Stomach (tissue), 19 donors: ENCODE measurements at places on chromosomes 4 and X. TPM values are rescaled to one million over a fixed set of nuclear protein-coding genes. Genes with fewer than 3 reads are reported as not detected.

The CCDC158 gene
- total RNA-seq, result not detected

The PCSK1N gene
- 7.0 TPM for total RNA-seq

The ESX1 gene
- total RNA-seq, result not detected

The GLOD5 gene
- not detected for total RNA-seq

The TLR6 gene
- total RNA-seq, result not detected

The RHOH gene
- total RNA-seq, result 1.3 TPM

The EIF2S3 gene
- 20.0 TPM for total RNA-seq

The FGF13 gene
- 0.58 TPM for total RNA-seq

The CYTL1 gene
- not detected for total RNA-seq

The NXF2B gene
- total RNA-seq, result not detected

The PAGE4 gene
- total RNA-seq, result not detected

The SSX3 gene
- not detected for total RNA-seq

The PFKFB1 gene
- not detected for total RNA-seq

GRCh38 chr4:113481820-113482219 is 279.7 kb downstream of the CAMK2D start:
- no peak overlapping the region for H3K4me3 ChIP-seq
- no peak overlapping the region for H3K27ac ChIP-seq
- no peaks in the 10 kb centered on the region for H3K27me3 ChIP-seq

GRCh38 chr4:143360838-143361625 is 24.4 kb downstream of the GAB1 start:
- no peak overlapping the region for H3K4me3 ChIP-seq
- no peaks in the 10 kb centered on the region for H3K27me3 ChIP-seq
- no peak for DNase-seq
- no peaks in the 10 kb centered on the region for H3K36me3 ChIP-seq

- H3K4me1 ChIP-seq, result no peaks in the 10 kb centered on the region
- no peaks in the 10 kb centered on the region for H3K36me3 ChIP-seq
- no peaks in the 10 kb centered on the region for H3K27me3 ChIP-seq
- H3K4me3 ChIP-seq, result no peak overlapping the region
Observed at GRCh38 chrX:20857746-20858145, 516.5 kb upstream of the CNKSR2 start.

DNA sequence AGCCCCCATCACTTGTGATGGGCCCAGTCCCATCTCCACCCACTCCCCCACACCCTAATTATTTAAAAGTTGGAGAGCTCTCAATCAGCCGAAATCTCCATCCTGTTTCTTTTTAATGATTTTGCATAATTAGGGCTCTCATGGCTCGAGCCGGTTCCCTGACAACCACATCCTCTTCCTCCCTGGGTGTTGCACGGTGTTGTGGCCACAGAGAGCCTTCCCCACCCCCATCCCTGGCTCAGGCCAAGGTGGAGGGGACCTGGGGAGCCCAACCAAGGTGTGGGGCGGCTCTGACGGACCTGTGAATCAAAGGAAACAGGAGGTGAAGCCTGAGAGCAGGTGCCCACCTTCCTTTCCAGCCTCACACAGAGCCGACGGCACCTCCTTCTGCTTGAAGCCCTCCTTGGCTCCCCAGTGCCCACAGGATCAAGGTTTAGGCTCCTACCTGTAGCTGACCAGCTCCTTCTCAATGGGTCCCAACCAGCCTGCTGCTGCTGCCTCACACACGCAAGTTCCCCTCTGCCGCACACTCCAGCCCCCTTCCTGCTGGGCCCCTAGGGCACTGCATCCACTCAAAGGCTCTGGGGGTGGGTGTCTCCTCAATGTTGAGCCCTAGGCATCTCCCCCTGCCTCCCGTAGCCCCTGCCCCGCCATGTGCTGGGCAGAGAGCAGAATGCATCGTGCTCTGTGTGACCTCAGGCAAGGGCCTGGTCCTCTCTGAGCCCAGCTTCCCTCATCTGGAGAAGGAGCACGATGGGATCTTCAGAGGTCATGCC is 68.7 kb downstream of the WFS1 start:
- H3K4me1 ChIP-seq, result peaks cover 4% of the 10 kb centered on the region
- H3K4me3 ChIP-seq, result no peak overlapping the region
- H3K27me3 ChIP-seq, result peaks cover 63% of the 10 kb centered on the region
- no peak for DNase-seq
- H3K36me3 ChIP-seq, result no peaks in the 10 kb centered on the region

DNA sequence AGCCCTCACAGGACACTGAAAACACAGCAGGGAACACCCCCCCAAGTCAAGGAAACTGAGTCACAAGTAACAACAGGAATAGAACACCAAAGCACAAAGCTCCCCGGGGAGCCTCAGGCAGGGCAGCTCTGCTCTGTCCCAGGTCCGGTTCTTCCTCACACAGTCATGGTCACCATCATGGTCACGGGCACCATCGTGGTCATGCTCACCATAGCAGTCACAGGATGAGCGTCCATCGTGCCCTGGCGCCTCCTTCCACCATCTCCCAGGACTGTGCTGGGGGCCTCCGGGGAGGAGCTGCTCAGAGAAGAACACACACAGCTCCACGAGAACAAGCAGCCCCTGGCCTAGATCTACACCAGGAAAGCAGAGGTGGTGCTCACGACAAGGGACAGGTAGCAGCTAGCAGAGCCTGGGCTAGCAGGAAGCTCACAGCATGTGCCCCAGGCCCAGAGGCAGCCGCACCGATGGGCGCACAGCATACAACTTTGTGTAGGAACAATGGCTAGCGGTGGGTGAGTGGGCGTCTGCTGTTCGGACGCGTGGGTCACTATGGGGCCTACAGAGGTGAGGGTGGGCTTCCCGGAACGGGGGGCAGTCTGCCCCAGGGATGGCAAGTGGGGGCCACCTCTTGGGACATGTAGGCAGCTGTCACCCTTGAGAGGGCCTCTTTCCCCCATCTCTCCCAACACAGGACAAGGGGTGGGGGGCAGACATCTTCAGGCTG is 3.4 kb downstream of the PNMA6F start:
- DNase-seq, result no peak
- H3K36me3 ChIP-seq, result no peaks in the 10 kb centered on the region
- no peak overlapping the region for H3K4me3 ChIP-seq
- no peaks in the 10 kb centered on the region for H3K4me1 ChIP-seq
- H3K27me3 ChIP-seq, result no peaks in the 10 kb centered on the region

GRCh38 chrX:79975605-79976004 is 38.9 kb upstream of the TBX22 start:
- H3K4me3 ChIP-seq, result no peak overlapping the region
- H3K36me3 ChIP-seq, result no peaks in the 10 kb centered on the region
- no peak for DNase-seq
- H3K4me1 ChIP-seq, result no peaks in the 10 kb centered on the region
- H3K27me3 ChIP-seq, result no peaks in the 10 kb centered on the region

- H3K4me3 ChIP-seq, result no peak overlapping the region
- H3K27me3 ChIP-seq, result no peaks in the 10 kb centered on the region
- no peak for DNase-seq
- no peaks in the 10 kb centered on the region for H3K36me3 ChIP-seq
Observed at GRCh38 chr4:124902001-124902515, 189.5 kb upstream of the ANKRD50 start.

GRCh38 chr4:185774845-185775680 is 36.9 kb downstream of the SORBS2 start:
- peak; percentile 42 for DNase-seq
- no peaks in the 10 kb centered on the region for H3K27me3 ChIP-seq
- H3K36me3 ChIP-seq, result no peaks in the 10 kb centered on the region
- peak overlapping the region; percentile 79 for H3K27ac ChIP-seq

DNA sequence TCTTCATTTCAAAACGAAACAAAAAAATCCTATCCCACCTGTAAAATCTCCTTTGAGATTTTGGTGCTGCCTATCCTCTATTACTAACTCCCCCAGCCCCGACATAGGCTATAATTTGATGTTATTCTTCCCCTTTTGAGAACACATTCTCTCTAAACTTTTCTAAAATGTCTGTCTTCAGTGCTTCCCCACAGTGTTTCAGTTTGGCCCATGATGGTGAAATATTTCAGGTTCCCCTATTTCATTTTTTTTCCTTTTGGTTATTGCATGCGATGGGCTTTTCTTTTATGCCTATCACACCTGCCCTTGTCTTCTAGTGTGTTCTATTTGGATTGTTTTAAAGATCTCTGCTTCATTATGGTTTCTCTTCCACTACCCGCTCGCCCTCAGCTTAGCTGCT is 14.7 kb downstream of the BCORL1 start:
- H3K4me1 ChIP-seq, result no peaks in the 10 kb centered on the region
- no peak overlapping the region for H3K27ac ChIP-seq
- H3K4me3 ChIP-seq, result no peak overlapping the region
- H3K27me3 ChIP-seq, result no peaks in the 10 kb centered on the region

- no peak overlapping the region for H3K4me3 ChIP-seq
- peaks cover 12% of the 10 kb centered on the region for H3K4me1 ChIP-seq
- H3K27ac ChIP-seq, result no peak overlapping the region
- H3K27me3 ChIP-seq, result no peaks in the 10 kb centered on the region
Observed at GRCh38 chr4:138184886-138185285, 57.3 kb downstream of the SLC7A11 start.

DNA sequence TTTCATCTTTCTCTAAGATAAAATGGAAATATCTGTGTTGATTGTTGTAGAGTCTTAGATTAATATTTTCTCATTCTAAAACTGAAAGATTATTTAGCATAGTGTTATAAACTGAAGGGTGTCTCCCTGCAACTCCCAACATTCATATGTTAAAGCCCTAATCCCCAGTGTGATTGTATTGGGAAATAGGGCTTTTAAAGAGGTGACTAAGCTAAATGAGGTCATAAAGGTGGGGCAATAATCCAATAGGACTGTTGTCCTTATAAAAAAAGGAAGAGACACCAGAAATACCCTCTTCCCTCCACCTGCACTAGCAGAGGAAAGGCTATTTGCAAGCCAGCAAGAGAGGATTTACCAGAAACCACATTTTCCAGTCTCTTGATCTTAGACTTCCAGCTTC is 1626.4 kb downstream of the C4orf33 start:
- no peaks in the 10 kb centered on the region for H3K36me3 ChIP-seq
- H3K27ac ChIP-seq, result no peak overlapping the region
- DNase-seq, result no peak
- H3K4me1 ChIP-seq, result no peaks in the 10 kb centered on the region
- no peaks in the 10 kb centered on the region for H3K27me3 ChIP-seq

DNA sequence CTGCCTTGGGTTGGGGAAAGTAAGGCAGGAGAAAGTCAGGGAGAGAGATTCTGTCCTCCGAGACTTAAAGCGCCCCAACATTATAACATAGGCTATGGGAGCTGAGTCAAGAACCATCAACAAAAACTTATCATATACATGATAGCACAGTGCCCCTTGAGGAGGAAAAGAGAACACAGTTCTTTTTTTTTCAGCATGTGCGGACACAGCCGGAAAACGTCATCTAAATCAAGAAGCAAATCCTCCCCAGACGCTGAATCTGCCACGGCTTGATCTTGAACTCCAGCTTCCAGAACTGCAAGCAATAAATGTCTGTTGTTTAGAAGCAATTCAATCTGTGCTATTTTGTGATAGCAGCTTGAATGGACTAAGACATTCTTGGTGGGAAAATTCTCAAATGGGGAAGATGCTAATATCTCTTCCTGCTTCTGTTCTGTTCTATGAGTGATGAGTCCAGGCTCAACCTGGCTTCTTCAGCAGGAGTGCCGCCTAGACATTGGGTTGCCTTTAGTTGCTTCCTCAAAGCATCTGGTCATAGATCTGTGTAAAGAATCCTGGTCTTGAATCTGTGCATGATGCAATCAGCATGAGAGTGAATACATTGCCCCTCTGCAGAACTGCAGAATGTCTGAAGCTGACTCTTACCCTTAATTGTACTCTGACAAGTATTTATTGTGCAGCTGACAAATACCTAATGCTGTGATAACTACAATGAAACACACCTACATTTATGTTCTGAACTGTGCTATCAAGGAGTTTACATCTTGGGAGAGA is 549.8 kb upstream of the PRKX start:
- DNase-seq, result no peak
- H3K36me3 ChIP-seq, result no peaks in the 10 kb centered on the region
- no peak overlapping the region for H3K27ac ChIP-seq
- H3K27me3 ChIP-seq, result no peaks in the 10 kb centered on the region
- no peaks in the 10 kb centered on the region for H3K4me1 ChIP-seq
- no peak overlapping the region for H3K4me3 ChIP-seq

- H3K27me3 ChIP-seq, result no peaks in the 10 kb centered on the region
- peaks cover 5% of the 10 kb centered on the region for H3K36me3 ChIP-seq
- no peak for DNase-seq
- H3K4me3 ChIP-seq, result no peak overlapping the region
- no peaks in the 10 kb centered on the region for H3K4me1 ChIP-seq
- H3K27ac ChIP-seq, result no peak overlapping the region
Observed at GRCh38 chr4:169506903-169507302, 105.5 kb downstream of the NEK1 start.

- H3K27me3 ChIP-seq, result no peaks in the 10 kb centered on the region
- H3K4me3 ChIP-seq, result no peak overlapping the region
- H3K4me1 ChIP-seq, result no peaks in the 10 kb centered on the region
- no peak for DNase-seq
- H3K27ac ChIP-seq, result no peak overlapping the region
- H3K36me3 ChIP-seq, result no peaks in the 10 kb centered on the region
Observed at GRCh38 chrX:15430076-15430475, 45.9 kb upstream of the VEGFD start.

DNA sequence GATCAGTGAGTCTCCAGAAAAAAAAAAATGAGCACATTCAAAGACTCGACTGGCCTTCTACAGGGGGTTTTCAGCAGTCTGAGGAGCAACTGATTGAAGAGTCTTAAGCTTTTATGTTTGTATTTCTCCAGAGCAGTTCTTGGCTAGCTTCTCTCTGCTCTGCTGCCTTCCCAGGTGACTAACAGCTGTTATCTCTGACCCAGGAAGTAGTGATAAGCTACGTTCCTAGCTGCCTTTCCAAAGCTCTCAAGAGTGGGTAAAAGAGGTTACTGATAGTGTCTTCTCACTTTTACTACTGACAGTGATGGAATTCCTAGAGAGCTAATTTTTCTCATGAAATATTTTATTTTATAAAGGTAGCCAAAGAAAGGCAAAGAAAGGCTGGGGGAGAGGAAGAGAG is 66.6 kb downstream of the ENOX2 start:
- no peaks in the 10 kb centered on the region for H3K27me3 ChIP-seq
- DNase-seq, result peak; percentile 21
- H3K4me1 ChIP-seq, result no peaks in the 10 kb centered on the region
- H3K36me3 ChIP-seq, result no peaks in the 10 kb centered on the region

GRCh38 chr4:1503583-1504471 is 97.6 kb upstream of the NKX1-1 start:
- no peak overlapping the region for H3K27ac ChIP-seq

GRCh38 chr4:156247470-156247869 is 293.8 kb upstream of the CTSO start:
- H3K36me3 ChIP-seq, result no peaks in the 10 kb centered on the region
- H3K27me3 ChIP-seq, result no peaks in the 10 kb centered on the region
- H3K4me1 ChIP-seq, result no peaks in the 10 kb centered on the region
- no peak overlapping the region for H3K27ac ChIP-seq
- no peak overlapping the region for H3K4me3 ChIP-seq

DNA sequence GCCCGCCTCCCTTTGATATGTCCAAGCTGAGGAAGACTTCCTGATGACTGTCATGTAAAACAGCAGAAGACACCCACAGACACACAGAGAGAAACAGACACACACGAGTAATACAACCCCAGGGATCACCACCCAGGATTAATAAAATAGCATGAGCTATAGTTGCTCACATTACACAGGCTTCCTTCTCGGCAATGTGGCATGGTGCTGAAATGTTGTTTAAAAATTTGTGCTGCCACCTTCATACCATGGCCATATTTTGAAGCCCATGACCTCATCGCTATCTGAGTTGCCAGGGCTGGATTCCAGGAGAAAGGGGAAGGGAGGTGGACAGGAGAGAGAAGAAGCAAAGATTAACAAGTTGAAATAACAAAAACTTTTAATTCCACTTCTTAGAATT is 111.7 kb downstream of the SYNPO2 start:
- no peaks in the 10 kb centered on the region for H3K27me3 ChIP-seq
- peak overlapping the region; percentile 77 for H3K27ac ChIP-seq
- H3K4me3 ChIP-seq, result no peak overlapping the region
- H3K36me3 ChIP-seq, result no peaks in the 10 kb centered on the region
- no peak for DNase-seq
